ENCODE measurements at places on chromosomes 12 and 14. TPM values are rescaled to one million over a fixed set of nuclear protein-coding genes. Genes with fewer than 3 reads are reported as not detected.

GRCh38 chr14:56782711-56783110, 27.6 kb downstream of the OTX2 start:
- no peaks in the 10 kb centered on the region for H3K36me3 ChIP-seq
- no peak overlapping the region for H3K4me3 ChIP-seq
- no peak overlapping the region for H3K27ac ChIP-seq
- no peaks in the 10 kb centered on the region for H3K4me1 ChIP-seq

DNA sequence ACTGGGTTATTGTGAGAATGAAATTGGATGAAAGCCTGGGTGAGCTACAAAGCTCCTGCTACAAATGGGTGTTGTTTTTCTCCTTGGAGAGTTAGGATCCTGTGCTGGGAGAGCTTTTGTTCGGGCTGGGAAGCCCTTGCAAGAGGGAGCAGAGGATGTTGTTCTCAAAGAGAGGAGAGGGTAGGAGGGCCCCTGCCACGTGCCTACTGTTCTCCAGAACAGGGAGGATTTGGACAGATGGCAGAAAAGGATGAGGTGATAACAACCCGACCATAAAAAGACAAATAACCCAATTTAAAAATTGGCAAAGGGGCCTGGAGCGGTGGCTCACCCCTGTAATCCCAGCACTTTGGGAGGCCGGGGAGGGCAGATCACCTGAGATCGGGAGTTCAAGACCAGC, 68.8 kb downstream of the GALNT16 start:
- H3K4me3 ChIP-seq: no peak overlapping the region
- H3K36me3 ChIP-seq: no peaks in the 10 kb centered on the region
- DNase-seq: no peak
- no peaks in the 10 kb centered on the region for H3K4me1 ChIP-seq
- H3K27ac ChIP-seq: no peak overlapping the region

DNA sequence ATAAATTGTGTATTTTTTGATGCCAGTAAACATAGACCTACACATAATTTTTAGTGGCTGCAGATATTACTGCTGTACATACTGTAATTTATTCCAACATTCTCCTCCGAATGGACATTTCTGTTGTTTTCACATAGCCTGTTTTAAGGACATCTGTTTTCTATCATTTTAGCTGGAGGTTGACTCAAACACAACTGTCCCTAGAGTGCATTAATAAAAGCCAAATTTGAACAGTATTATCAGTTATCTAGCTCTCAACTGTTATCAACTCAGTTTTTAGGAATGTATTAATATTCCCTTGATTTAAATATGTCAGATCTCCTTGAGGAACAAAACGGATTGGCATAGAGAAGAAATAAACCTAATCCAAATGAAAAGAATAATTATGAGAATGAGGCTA, 17.2 kb upstream of the PIWIL1 start:
- H3K36me3 ChIP-seq: no peaks in the 10 kb centered on the region
- no peak overlapping the region for H3K4me3 ChIP-seq
- no peak for DNase-seq

DNA sequence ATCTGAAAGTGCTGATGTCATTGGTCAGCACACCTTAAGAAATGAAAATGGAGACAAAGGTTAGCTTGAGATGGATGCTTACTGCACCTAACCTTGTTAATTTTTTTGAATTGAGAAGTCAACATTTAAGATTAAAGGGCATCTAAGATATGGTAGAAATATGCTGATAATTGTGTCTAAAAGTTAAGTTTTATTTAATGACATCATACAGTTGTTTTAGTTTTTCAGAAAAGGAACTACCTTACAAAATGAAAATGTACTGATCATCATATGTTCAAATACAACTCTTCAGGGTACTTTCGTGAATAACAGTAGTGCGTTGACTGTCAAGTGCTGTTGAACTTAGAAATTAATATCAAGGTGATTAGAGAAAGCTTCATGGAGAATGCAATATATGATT, 2.5 kb downstream of the SMCO3 start:
- no peaks in the 10 kb centered on the region for H3K36me3 ChIP-seq
- no peak for DNase-seq
- no peak overlapping the region for H3K4me3 ChIP-seq

DNA sequence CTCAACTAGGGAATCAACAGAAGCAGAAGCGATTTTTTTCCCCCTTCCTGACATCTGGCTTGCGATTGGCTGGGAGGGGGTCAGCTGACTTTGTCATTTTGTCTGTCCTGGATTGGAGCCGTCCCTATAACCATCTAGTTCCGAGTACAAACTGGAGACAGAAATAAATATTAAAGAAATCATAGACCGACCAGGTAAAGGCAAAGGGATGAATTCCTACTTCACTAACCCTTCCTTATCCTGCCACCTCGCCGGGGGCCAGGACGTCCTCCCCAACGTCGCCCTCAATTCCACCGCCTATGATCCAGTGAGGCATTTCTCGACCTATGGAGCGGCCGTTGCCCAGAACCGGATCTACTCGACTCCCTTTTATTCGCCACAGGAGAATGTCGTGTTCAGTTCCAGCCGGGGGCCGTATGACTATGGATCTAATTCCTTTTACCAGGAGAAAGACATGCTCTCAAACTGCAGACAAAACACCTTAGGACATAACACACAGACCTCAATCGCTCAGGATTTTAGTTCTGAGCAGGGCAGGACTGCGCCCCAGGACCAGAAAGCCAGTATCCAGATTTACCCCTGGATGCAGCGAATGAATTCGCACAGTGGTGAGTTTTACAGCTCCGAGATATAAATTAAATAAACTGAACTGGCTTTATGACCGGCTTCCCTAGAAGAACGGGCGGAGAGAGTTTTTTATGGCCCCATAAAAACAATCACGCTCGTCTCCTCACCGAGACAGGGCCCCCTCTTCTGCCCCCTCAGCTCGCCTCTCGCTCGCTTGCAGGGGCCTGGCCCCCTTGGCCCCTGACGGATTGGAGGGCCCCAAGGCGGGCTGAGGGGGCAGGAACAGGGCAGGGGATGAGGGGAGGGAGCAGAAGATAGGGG, at the start of gene HOXC6:
HOXC6 (plus strand) TSS at position 127 of the 888 bp plus-strand sequence; CDS start at position 209, 82 bp downstream.
- H3K4me3 ChIP-seq: peak within 1 kb of the TSS; percentile 1
- DNase-seq: no peak
- no peak within 1 kb of the TSS for H3K27ac ChIP-seq

GRCh38 chr14:101005447-101005846, 101.9 kb upstream of the RTL1 start:
- no peaks in the 10 kb centered on the region for H3K4me1 ChIP-seq
- H3K27me3 ChIP-seq: no peaks in the 10 kb centered on the region
- no peak overlapping the region for H3K4me3 ChIP-seq
- peak; percentile 67 for DNase-seq
- H3K27ac ChIP-seq: no peak overlapping the region

DNA sequence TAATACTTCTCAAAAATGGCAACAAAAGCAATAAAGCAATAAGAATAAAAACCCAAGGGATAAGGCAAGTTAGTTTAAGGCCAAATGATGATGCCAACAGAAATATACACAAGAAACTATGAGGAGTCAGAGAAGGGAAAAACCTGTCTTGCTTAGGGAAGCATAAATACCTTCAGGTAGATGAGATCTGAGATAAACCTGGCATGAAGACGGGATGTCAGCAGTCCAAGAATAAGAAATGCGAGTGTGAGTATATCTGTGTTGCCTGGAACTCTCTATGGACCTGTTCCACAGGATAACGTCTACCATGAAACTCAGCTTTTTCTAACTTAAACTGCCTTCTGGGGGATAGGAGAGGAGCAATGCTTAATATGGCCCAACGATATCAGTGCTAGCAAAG, 30.6 kb downstream of the KCNH5 start:
- DNase-seq: no peak
- H3K27me3 ChIP-seq: no peaks in the 10 kb centered on the region
- H3K36me3 ChIP-seq: no peaks in the 10 kb centered on the region
- H3K4me1 ChIP-seq: no peaks in the 10 kb centered on the region

DNA sequence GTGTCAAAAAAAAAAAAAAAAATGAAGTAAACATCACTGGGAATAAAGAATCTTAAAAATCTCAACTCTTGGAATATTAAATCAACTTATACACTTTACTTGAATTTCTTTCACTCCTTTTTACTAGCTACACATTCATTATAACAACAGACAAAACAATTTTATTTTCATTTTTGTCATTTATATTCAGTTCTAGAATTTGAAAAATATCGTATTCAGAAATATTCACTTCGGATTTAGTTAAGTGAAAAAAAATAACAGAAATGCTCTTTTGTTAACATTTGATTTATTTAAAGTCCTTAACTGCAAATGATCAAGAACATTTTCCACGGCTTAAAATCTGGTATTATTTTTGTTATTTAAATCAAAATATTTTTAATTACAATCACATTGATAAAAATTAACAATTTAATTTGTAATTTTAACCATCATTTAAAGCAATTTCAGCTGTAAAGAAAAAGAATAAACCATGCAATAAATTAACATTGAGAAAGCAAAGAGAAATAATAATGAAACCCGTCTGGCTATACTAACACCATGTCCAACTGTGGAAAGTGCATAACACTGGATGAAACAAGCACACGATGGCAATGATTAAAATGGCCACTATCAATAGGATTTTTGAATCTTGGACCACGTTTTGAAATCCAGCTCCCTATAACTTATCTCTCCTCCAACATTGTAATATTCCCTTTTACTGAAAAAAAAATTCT, 5.2 kb downstream of the FOXA1 start:
- H3K4me3 ChIP-seq: no peak overlapping the region
- no peaks in the 10 kb centered on the region for H3K36me3 ChIP-seq
- no peak overlapping the region for H3K27ac ChIP-seq
- no peak for DNase-seq
- no peaks in the 10 kb centered on the region for H3K27me3 ChIP-seq

DNA sequence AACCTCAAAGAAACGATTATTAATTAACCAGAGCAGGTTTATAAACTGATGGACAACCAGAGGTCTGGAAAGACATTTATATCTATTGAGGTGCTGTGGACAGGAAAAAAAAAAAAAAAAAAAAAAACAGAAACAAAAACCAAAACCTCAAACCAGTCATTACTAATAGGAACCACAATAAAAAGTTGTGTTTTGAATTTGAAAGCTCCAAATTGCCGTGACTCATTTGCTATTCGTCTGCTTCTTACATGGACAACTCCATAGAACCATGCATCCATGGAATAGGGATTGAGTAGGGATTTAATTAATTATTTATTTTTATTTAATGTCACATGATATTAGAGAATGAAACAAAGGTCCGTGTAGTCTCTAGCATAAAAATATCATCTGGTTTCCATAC, 134.1 kb upstream of the SSTR1 start:
- no peak overlapping the region for H3K4me3 ChIP-seq
- no peaks in the 10 kb centered on the region for H3K27me3 ChIP-seq
- no peak for DNase-seq

DNA sequence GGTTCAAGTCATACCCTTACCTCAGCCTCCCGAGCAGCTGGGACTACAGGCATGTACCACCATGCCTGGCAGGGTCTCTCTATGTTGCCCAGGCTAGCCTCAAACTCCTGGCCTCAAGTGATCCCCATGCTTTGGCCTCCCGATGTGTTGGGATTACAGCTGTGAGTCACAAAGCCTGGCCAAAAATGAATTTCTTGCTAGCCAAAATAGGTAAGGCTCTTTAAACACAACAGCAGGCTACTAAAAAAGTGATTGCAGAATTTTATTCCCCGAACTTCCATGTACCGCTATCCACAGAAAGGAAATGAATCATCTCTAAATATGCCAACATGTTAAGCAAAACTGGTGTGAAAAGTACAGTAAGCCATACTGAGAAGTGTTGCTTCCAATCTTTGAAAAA, 50.6 kb downstream of the WDHD1 start:
- H3K4me3 ChIP-seq: no peak overlapping the region
- DNase-seq: no peak
- no peaks in the 10 kb centered on the region for H3K27me3 ChIP-seq
- no peaks in the 10 kb centered on the region for H3K4me1 ChIP-seq
- H3K27ac ChIP-seq: no peak overlapping the region

- no peak for DNase-seq
- no peak overlapping the region for H3K4me3 ChIP-seq
- no peaks in the 10 kb centered on the region for H3K4me1 ChIP-seq
- H3K27ac ChIP-seq: no peak overlapping the region
These were observed 32.1 kb downstream of the BAZ1A start for GRCh38 chr14:34843011-34843554.

DNA sequence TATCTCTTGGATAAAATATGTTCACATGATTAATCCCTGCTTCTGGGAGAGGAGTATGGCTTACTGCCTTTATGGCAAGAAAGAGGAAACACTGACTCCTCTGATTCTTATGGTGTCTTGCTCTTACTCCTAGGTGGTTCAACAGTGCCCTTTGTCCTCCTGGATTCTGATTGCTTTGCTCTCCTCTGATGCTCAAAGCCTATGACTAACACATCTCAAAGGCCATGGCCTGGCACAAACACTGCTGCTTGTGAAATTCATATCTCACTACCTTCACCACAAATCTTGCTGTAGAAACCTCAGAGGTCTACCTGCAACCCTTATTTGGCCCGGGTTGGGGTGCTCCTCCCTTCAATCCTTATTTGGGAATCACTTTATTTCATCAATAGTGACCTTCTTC, 217.2 kb downstream of the C12orf50 start:
- no peaks in the 10 kb centered on the region for H3K27me3 ChIP-seq
- H3K27ac ChIP-seq: no peak overlapping the region
- no peaks in the 10 kb centered on the region for H3K36me3 ChIP-seq

The CELA1 gene
- not detected for polyA plus RNA-seq

The AMDHD1 gene
- polyA plus RNA-seq: 1.0 TPM

The OGFOD2 gene
- 16.6 TPM for polyA plus RNA-seq

The AICDA gene
- polyA plus RNA-seq: 1.1 TPM

The RNASE3 gene
- polyA plus RNA-seq: not detected
